Effector memory CD4-positive, alpha-beta T cell (primary cell): ENCODE measurements at places on chromosomes 3 and 15.

- no peaks in the 10 kb centered on the region for H3K36me3 ChIP-seq
- DNase-seq = no peak
- no peak overlapping the region for H3K27ac ChIP-seq
- no peaks in the 10 kb centered on the region for H3K4me1 ChIP-seq
- no peak overlapping the region for H3K4me3 ChIP-seq
- H3K27me3 ChIP-seq = no peaks in the 10 kb centered on the region
Measured at GRCh38 chr3:186142393-186142932, 33.6 kb upstream of the ETV5 start.

DNA sequence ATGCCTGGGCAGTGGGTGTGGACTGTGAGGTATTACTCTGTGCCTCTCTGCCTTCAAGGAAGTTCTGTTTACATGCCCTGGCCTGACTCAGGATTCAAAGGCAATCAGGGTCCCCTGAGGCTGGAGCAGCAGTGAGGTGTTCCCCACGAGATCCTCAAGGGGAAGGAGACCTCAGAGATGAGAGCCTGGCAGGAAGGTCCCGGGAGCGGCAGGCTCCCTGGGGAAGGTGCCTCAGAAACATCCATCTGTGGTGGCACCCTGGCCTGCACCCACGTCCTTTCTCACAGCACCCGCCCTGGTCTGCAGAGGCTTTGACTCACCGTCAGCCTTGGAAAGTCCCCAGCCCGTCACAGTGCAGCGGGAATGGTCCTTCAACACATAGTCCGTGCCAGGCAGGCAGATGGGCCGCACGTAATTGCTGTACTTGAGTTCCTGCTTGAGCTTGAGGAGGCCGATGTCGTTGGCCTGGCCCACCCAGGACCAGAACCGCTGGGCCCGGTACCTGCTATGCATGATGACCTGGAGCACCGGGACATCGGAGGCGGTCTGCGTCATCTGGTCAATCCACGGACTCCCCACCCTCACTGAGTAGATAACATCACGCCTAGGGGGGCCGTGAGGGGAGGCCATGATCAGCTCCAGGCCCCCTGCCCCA is 3.6 kb downstream of the PRSS50 start:
- H3K4me1 ChIP-seq = no peaks in the 10 kb centered on the region
- H3K4me3 ChIP-seq = no peak overlapping the region
- no peaks in the 10 kb centered on the region for H3K36me3 ChIP-seq

DNA sequence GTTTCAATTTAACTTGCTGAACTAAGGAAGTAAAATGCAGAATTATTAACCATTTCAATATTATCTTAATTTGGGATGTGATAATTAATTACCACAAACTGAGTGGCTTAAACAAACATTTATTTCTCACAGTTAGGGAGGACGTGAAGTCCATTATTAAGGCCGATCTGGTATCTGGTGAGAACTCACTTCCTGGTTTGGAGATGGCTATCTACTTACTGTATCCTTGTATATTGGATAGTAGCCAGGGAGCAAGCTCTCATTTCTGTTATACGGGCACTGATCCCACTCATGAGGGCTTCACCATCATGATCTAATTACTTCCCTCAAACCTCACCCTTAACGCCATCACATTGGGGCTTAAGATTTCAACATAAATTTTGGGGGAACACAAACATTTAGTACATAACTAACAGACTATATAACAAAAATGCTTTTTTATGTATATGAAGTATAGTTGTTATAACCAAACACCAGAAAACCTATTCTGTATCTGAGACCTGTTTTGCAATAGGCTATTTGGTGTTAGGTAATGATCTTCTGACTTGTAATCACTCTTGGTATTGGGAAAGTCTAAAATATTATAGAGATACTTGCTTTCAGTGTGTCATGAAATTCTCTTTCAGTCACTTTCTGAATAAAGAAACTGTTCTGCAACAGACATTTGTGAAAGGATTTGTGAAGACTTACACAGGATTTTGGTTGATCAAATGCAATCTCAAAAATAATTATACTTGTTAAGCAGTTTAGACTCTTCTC is 4.7 kb upstream of the KPNA4 start:
- no peak overlapping the region for H3K4me3 ChIP-seq
- no peak overlapping the region for H3K27ac ChIP-seq
- H3K36me3 ChIP-seq = no peaks in the 10 kb centered on the region
- H3K4me1 ChIP-seq = peaks cover 7% of the 10 kb centered on the region

DNA sequence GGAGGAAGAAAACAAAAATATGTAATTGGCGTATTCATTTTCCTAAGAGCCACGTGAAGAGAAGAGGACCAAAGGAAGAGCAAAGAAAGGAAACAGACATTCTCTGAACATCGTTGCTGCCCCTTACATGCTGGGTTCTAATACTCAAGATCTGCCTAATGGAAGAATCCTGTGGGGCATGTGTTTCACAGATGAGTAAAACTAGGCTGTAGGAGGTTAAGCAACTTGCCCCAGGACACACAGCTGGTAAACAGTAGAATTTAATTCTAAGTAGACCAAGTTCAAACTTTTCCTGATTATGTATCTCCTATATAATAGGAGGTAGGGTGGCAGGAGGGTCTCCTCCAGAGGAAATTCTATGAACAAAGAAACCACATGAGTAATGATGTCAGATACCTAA is 106.1 kb upstream of the TNFAIP8L3 start:
- no peak overlapping the region for H3K27ac ChIP-seq
- no peak overlapping the region for H3K4me3 ChIP-seq
- H3K27me3 ChIP-seq = no peaks in the 10 kb centered on the region
- no peaks in the 10 kb centered on the region for H3K36me3 ChIP-seq
- no peak for DNase-seq

GRCh38 chr3:192130534-192131132 is 596.7 kb downstream of the FGF12 start:
- no peak overlapping the region for H3K27ac ChIP-seq
- no peaks in the 10 kb centered on the region for H3K36me3 ChIP-seq
- H3K27me3 ChIP-seq = no peaks in the 10 kb centered on the region
- DNase-seq = no peak
